ENCODE measurements at places on chromosomes 13 and 19. TPM values are rescaled to one million over a fixed set of nuclear protein-coding genes. Genes with fewer than 3 reads are reported as not detected.

The NAXD gene
- total RNA-seq: 21.4 TPM

The CPB2 gene
- not detected for total RNA-seq

The NFIX gene
- total RNA-seq: 101 TPM

The SCEL gene
- 251 TPM for total RNA-seq

The MICU2 gene
- 20.4 TPM for total RNA-seq

The HIPK4 gene
- total RNA-seq: not detected

The ATP1A3 gene
- total RNA-seq: 0.32 TPM

The WDR87 gene
- not detected for total RNA-seq

The AMER2 gene
- not detected for total RNA-seq

The ZNF112 gene
- total RNA-seq: 2.2 TPM

The FDX2 gene
- 11.3 TPM for total RNA-seq

The CEACAM3 gene
- not detected for total RNA-seq

The DPF1 gene
- 0.16 TPM for total RNA-seq

The SIGLEC10 gene
- total RNA-seq: 2.0 TPM

The LILRA5 gene
- total RNA-seq: 0.64 TPM

The BCL3 gene
- 67.6 TPM for total RNA-seq

The FBXO27 gene
- 41.9 TPM for total RNA-seq

The LILRA1 gene
- 0.16 TPM for total RNA-seq

The NCR1 gene
- 0.44 TPM for total RNA-seq

The PRR12 gene
- total RNA-seq: 11.7 TPM

The ZNF43 gene
- 4.5 TPM for total RNA-seq

The CRX gene
- total RNA-seq: not detected

The ZNF468 gene
- total RNA-seq: 8.0 TPM

The POLR2E gene
- total RNA-seq: 139 TPM

The TEX29 gene
- total RNA-seq: not detected

The EDDM13 gene
- total RNA-seq: 1.4 TPM

The SHC2 gene
- total RNA-seq: 1.7 TPM

The ZNF561 gene
- 41.0 TPM for total RNA-seq

The TNFSF9 gene
- total RNA-seq: 4.7 TPM

All from esophagus mucosa (tissue), 1 donor.